ENCODE measurements at places on chromosomes 13 and 19.

- no peak for DNase-seq
Observed at GRCh38 chr19:14629557-14629956, 45.1 kb downstream of the ADGRE3 start.

DNA sequence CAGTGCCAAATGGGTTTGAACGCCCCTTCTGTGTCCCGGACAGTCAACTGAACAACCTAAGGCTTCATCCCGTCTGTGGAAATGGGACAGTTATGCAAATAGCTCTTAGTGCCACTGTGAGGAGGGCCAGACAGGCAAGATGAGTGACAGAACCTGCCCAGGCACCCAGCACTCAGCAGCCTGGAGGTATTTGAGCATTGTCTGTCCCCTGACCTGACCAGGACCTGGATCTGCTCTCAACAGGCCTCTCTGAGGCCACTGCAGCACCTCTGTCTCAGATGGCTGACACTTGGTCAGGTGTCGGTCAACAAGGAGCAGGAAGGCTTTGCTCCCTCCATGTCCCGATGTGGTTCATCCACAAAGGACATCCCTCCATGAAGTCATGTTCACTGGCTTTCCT, 67.9 kb downstream of the CCDC70 start:
- DNase-seq: no peak

DNA sequence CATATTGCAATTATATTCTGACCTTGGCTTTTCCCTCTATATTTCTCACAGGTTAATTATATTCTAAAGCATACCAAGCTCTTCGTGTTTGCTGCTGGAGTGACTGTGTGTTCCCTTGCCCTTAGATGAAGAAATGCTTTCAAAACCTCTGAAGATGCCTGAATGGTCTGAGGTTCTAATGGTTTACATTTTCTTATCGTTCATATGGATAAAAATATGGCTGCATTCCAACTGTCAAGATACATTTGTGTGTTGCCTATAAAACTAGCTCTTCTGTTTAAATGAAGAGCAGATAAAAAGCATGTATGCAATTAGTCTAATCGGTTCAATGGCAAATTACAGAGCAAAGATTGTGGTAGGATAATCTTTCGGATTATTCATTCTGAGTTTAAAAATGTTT, 68.4 kb upstream of the ANKRD10 start:
- no peak for DNase-seq

- DNase-seq: no peak
Observed at GRCh38 chr13:83220241-83220640, 662.0 kb downstream of the SLITRK1 start.

GRCh38 chr19:46718157-46718933, 1.4 kb upstream of the PRKD2 start:
- DNase-seq: peak; percentile 64

DNA sequence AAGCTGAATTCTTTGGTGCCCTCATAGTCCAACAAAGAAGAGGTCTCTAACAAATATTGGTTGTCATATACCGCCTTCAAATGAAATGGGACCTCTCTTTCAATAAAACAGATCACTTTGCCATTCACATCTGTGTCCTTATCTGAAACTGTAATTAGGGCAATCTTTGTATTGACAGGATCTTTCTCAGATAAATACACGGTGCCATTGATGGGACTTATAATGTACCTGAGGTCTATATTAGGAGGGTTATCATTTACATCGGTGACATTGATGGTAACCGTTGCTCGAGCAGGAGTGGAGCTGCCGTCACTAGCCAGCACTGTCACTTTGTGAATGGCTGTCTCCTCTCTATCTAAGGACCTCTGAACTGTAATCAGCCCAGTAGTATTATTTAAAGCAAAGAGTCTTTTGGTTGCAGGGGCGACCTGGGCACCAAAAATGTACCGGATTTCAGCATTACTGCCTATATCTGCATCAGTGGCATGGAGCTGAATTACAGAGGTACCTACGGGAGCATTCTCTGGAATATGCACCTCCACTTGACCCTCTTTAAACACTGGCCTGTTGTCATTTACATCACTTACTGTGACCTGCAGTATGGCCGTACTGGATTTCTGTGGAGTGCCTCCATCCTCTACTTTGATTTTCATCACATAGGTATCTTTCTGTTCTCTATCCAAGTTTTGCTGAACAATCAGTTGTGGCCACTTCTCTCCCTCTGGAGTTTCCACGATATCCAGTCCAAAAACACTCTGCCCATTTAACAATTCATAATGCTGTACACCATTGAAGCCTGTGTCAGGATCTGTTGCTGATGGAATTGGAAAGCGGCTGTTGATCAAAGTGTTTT, 2.8 kb downstream of the PCDH9 start:
- no peak for DNase-seq

GRCh38 chr19:1935484-1936208, 5.3 kb upstream of the CSNK1G2 start:
- no peak for DNase-seq

DNA sequence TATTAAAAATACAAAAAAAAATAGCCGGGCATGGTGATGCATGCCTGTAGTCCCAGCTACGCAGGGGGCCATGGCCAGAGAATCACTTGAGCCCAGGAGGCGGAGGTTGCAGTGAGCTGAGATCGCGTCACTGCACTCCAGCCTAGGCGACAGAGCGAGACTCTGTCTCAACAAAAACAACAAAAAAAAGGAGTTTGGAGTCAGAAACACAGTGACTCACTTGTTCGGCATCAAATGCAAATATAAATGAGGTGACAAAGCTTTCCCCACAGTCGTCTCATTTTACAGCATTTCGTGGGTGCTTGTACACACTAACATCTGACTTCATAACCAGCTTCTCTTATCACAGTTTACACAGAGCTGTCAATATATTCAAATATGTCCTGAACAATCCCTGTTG, 11.0 kb downstream of the ZNF665 start:
- no peak for DNase-seq

GRCh38 chr13:113509989-113510388, 19.5 kb upstream of the DCUN1D2 start:
- DNase-seq: no peak

DNA sequence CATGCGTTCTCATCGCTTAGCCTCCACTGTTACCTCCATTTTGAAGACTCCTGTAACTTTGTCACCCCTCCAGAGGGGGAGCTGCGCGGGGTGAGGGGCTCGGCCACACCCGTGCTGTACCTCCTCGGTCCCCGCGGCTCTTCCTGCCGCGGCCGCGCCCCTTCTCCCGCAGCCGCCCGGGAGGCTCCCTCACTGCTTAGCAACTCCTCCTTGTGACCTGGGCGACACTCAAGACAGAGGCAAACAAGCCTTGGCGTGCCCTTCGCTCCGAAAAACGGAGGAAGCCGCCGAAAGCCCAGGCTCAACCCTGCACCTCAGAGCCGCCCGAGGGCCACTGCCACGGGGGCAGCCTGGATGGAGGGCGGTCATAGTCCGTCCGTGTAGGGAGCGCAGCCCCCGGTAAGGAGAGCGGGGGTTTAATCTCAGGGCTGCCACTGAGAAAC, 494.3 kb downstream of the FOXO1 start:
- no peak for DNase-seq

DNA sequence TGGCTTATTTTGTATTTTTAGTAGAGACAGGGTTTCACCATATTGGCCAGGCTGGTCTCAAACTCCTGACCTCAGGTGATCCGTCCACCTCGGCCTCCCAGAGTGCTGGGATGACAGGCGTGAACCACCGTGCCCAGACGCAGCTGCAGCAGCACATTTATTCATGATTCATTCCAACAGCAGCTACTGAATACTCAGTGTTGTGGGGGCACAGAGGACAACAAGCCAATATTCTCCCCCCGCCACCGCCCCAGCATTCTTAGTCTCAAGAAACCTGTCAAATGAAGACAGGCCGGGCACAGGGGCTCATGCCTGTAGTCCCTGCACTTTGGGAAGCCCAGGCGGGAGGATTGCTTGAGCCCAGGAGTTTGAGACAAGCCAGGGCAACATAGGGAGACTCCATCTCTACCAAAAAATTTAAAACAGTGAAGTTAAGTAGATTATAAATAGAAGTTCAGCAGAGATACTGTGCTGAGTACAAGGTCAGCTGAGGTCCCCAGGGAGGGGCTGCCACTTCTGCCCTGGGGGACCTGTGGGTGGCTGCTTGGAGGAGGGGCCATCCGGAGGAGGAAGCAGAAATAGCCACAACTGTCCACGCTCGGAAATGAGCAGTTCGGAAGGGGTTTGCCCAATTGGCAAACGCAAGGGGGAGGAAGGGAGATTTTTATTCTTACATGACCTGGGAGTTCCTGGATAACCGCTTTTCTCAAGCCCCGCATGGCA, 4.3 kb downstream of the DOT1L start:
- no peak for DNase-seq

DNA sequence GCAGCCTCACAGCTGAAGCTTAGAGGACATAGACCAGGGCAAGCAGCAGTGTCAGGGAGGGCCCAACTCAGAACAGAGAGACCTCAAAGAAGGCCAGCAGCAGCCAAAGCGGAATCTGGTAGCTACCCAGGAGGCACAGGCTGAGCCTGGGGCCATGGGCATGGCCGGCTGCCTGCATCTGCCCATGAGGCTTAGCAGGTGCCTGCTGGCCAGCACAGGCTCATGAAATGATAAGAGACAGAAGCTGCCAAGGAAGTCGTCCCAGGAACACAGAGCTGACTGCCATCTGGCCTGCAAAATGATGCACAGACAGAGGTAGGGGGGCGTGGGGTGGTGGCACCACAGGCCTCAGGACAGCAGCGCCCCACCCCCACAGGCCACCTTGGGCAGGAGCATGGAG, 29.2 kb downstream of the TUBA3C start:
- DNase-seq: no peak

- DNase-seq: peak; percentile 41
Observed at GRCh38 chr19:13597640-13598039, 91.4 kb upstream of the CACNA1A start.

DNA sequence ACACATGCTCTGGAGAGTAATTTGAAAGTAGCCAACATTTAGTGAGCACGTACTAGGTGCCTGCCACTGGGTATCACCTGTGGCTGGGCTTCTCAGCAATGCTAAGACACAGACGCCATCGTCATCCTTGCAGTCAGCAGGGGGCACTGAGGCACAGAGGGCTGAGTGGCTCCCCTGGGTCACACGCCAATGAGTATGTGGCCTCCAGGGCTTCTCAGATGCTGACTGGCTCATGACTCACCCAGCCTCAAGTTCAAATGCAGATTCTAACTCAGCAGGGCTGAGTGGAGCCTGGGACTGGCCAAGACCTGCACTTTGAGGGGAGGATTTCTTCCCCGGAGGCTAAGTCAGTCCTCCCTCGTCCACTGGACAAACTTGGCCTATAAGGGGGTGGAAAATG, 115.1 kb upstream of the CACNA1A start:
- DNase-seq: no peak

GRCh38 chr19:48501494-48502349, 9.9 kb downstream of the LMTK3 start:
- peak; percentile 85 for DNase-seq

DNA sequence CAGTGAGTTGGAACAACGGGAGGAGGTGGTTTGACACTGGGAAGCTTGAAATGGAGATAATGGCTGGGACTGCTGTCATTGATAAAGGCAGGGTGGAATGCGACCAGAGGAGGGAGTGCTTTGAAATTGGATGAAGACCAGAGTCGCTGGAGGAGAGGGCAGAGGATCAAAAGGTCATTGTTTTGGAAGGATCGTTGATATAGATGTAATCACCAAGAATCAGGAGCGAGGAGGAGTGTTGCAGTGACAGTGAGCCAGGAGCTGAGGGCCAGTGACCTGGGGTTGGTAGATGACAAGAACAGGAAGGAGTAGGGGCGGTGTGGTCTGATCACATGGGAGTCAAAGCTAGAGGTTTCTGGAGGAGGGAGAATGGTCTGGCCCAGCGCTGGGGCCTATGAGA, 25.3 kb downstream of the TM9SF2 start:
- DNase-seq: no peak

GRCh38 chr19:4174213-4174894, 8.0 kb downstream of the SIRT6 start:
- DNase-seq: no peak

- DNase-seq: no peak
Observed at GRCh38 chr13:98879957-98880356, 97.9 kb downstream of the DOCK9 start.

- no peak for DNase-seq
Observed at GRCh38 chr19:9848762-9849161, 13.6 kb downstream of the PIN1 start.

GRCh38 chr19:40380199-40381037, 9.6 kb downstream of the HIPK4 start:
- no peak for DNase-seq

DNA sequence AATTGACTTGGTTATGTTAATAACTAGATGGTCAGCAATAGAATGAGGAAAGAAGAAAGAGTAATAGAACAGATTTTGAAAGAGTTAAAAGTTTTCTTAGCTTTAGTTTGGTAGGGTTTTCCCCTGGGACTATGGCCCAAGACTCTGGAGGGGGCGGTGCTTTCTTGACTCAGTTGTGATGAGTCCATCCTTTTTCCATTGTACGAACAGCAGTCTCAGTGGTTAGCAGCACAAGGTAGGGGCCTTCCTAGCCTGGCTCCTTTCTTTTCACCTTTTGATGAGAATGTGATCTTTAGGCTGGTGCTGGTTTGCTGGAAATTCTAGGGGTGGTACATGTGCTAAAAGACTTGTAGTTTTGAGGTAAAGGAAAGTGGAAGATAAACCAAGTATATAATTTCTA, 38.8 kb downstream of the ZNF506 start:
- DNase-seq: no peak

- no peak for DNase-seq
Observed at GRCh38 chr19:30719189-30719998, 347.2 kb downstream of the ZNF536 start.

- DNase-seq: peak; percentile 78
Observed at GRCh38 chr19:45076029-45076850, at the start of gene ZNF296. ZNF296 (minus strand) TSS chr19:45076478; CDS start chr19:45076373, 105 bp downstream.

- no peak for DNase-seq
Observed at GRCh38 chr13:23201870-23202269, 21.1 kb downstream of the SGCG start.

- no peak for DNase-seq
Observed at GRCh38 chr13:24216176-24216575, 55.7 kb downstream of the SPATA13 start.

GRCh38 chr19:19423322-19423721, 17.8 kb downstream of the GATAD2A start:
- no peak for DNase-seq

GRCh38 chr13:67642657-67643056, 412.5 kb upstream of the PCDH9 start:
- no peak for DNase-seq

GRCh38 chr19:39637891-39638290, 17.8 kb upstream of the LGALS16 start:
- no peak for DNase-seq

Measured in CD4-positive, alpha-beta T cell treated with Interleukin-6 at 100 ng/mL for 8 hours (primary cell).